NCI-H446 (cell line): ENCODE measurements at places on chromosomes 2 and 18.

DNA sequence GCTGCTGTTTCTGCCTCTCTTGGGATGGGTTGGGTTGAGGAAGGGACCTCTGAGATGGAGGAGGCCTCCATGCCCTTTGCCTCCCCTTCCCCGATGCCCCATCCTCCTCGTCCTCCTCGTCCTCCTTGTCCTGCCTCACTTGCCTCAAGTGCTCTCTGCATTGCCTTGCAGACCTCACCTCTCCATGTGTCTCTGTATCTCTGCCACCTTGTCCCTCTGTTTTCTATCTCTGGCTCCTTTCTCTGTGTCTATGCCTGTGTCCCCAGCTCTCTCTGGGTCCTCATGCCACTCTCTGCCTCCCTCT is 87.5 kb downstream of the MCFD2 start:
- no peak for DNase-seq

GRCh38 chr2:219522111-219523030 is 8.1 kb downstream of the ASIC4 start:
- DNase-seq = no peak

GRCh38 chr18:13423352-13423751 is 204.8 kb downstream of the LDLRAD4 start:
- DNase-seq = no peak

- no peak for DNase-seq
These were observed 110.3 kb downstream of the NBAS start for GRCh38 chr2:15450808-15451207.

GRCh38 chr2:179273461-179273962 is 8.9 kb upstream of the SESTD1 start:
- DNase-seq = no peak

DNA sequence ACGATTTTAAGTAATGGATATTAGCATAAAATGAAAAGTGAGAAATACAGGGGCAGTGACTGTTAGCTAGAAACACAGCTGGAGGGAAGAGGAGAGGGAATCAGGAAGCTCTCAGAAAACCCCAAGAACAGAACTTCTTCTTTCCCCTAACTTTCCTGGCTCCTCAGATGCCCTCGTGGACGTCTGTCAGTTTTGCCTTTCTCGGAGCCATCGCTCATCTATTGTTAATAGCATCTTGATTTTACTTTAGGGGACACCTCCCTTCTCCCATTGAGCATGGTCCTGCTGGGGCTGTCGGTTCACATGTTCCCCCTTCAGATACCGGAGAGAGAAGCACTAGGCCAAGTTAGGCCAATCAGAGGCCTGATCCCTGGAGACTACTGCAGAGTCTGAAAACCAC is 2.3 kb upstream of the PLEK start:
- no peak for DNase-seq

DNA sequence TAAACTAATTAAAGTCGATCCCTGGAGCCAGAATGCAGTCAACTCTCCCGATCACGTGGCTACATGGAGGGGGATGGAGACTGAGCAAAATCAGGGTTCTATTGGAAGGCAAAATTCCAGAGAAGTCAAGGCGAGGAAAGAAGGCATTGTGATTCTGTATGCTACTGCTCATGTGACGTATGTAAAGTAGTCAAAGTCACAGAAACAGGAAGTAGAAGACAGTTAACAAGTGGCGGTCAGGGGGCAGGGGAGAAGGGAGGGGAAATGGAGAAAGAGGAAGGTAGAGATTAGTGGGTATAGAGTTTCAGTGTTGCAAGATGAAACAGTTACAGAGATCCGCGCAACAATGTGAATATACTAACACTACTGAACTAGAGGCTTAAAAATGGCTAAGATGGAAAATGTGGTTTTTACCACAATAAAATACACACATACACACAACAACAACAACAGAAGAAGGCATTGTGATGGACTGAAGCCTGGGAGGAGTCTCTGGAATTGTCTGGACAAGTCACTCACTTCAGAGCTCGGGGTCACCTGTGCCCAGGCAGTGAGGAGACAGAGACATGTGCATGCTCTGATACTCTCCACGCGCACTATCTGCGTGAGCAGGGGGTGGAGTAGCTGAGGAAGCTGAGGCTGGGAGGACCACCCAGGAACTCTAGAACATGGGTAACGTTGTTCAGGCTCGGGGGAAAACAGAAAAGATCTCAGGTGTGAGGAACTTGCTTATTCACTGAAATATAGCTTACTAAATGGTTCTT is 89.9 kb upstream of the CDCA7 start:
- DNase-seq = no peak

DNA sequence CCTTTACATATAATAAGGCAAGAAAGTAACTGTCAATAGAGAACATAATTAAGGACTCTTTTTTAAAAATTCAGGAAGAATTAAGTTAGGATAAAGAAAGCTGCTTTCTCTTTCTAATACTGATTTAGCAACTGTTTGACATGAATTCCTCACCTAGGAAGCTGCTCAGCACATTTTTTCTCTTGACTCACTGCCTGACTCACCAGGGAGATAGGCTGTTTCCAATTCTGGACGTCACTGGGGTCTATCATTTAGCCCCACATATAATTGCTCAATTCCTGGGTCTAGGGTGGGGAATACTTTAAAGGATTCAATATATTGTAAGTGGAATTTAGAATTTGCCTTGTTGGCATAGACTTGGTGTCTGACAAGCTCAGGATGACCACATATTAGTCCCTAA is 50.8 kb upstream of the UGP2 start:
- no peak for DNase-seq

GRCh38 chr18:49177812-49178211 is 227.0 kb upstream of the SMAD7 start:
- no peak for DNase-seq

DNA sequence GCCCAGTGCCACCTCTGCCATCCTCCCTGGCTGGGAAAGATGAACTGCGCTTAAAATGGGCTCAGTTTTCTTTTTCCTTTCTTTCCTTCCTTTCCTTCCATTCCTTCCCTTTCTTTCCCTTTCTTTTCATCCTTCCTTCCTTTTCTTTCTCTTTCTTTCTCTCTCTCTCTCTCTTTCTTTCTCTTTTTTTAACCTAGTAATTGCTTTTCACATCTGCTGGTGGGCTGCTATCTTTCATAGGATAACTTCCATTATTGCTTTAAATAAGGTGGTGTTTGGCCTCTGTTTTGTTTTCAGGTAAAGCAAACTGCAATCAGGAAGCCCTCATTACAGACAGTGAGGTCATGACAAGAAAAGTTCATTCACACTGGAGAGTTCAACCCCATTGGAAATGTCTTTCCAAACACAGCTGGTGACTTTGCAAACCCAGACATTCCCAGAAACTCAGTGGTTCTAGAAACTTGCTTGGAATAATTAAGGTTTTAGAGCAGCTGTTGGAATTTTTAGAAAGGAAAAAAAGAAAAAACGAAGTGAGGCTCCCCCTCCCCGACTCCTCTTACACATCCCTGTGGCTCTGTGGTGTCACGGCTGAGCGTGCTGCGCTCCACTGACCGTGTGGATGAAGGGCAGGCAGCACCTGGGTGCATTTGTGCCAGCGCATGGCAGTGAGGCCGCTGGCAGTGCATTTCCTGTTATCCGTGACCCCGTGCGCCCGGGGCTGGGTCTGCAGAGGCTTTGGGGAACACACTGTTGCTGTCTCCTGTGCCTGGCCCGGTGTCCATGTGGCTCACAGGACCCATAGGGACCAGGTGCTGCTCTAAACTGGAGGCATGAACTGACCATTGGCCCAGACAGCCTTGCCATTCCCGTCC is 76.9 kb downstream of the MBP start:
- no peak for DNase-seq

GRCh38 chr2:9087121-9087681 is 83.7 kb upstream of the MBOAT2 start:
- DNase-seq = peak; percentile 6

GRCh38 chr18:55635439-55635838 is 47.4 kb upstream of the TCF4 start:
- DNase-seq = no peak

- no peak for DNase-seq
These were observed at the start of gene ENOSF1 for GRCh38 chr18:712401-713134. Gene ENOSF1 (minus strand): TSS chr18:712630. CDS start chr18:712587, 43 bp downstream.

- no peak for DNase-seq
These were observed 42.7 kb upstream of the CDH19 start for GRCh38 chr18:66646609-66647008.

DNA sequence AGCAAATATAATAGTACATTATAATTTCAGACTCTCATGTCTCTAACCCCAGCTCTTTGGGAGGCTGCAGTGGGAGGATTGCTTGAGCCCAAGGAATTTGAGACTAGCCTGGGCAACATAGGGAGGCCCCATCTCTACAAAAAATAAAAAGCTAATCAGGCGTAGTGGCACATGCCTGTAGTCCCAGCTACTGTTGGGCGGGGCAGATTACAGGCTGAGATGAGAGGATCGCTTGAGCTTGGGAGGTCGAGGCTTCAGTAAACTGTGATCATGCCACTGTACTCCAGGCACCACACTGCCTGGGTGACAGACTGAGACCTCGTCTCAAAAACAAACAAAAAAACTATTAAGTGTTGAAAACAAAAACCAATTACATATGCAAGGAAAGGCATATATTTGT is 123.0 kb upstream of the MYO3B start:
- no peak for DNase-seq

- no peak for DNase-seq
These were observed 247.3 kb downstream of the NUP35 start for GRCh38 chr2:183371545-183371944.

GRCh38 chr18:63476668-63477067 is at the start of gene SERPINB5:
Gene SERPINB5 (plus strand): TSS chr18:63476958. CDS start chr18:63484429, 7,471 bp downstream.
- DNase-seq = peak; percentile 52
